ENCODE measurements at places on chromosomes 3 and 15.
A peak's percentile ranks its signal among the peaks of the same experiment; 100 is the strongest.

GRCh38 chr3:159640225-159640624 is 348.4 kb upstream of the IL12A start:
- no peaks in the 10 kb centered on the region for H3K36me3 ChIP-seq
- peaks cover 8% of the 10 kb centered on the region for H3K4me1 ChIP-seq
- H3K27ac ChIP-seq: no peak overlapping the region
- DNase-seq: no peak

- H3K27ac ChIP-seq: peak overlapping the region; percentile 4
- H3K27me3 ChIP-seq: no peaks in the 10 kb centered on the region
- DNase-seq: no peak
- peaks cover 21% of the 10 kb centered on the region for H3K4me1 ChIP-seq
- no peaks in the 10 kb centered on the region for H3K36me3 ChIP-seq
Measured at GRCh38 chr3:112629425-112629824, 11.5 kb downstream of the CCDC80 start.

DNA sequence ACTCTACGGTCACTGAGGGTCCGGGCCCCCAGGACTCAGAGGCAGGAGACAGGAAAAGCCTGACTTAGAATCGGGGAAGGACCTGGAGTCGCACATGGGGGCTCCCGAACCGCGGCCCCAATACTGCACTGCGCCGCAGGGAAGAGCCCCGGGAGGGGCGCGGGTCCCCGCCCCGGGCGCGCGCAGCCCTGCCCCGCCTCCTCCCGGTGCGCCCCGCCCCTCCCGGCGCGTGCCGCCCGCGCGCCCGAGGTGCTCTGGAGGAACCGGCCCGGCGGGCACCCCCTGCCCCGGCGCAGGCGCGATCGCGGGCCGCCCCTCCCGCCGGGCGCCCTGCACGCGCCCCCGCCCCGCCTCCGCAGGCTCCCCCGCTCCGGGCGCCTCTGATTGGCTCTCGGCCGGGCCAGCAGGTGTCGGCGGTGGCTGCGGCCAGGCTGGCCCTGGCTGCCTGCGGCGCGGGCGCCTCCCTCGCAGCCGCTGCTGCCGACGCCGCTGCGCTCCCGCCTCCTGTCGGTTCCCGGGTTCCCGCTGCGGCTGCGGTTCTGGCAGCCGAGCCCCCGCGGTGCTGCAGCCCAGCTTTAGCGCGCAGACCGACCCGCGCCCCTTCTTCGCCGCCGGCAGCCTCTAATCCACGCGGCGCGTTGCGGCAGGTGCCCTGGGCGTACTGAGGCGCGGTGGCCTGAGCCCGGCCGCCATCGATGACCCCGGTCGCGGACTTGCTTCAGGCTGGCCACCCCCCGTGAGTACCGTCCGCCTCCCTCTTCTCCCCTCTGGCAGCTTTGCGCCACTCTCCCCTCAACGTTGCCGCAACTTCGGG is at the start of gene MYRIP:
TSS of gene MYRIP (plus strand) at position 429 of the 814 bp plus-strand sequence. CDS start 91,208 bp downstream, outside the sequence.
- no peak for DNase-seq
- peaks cover 8% of the 10 kb centered on the region for H3K4me1 ChIP-seq
- no peak within 1 kb of the TSS for H3K4me3 ChIP-seq
- H3K27ac ChIP-seq: no peak within 1 kb of the TSS
- H3K27me3 ChIP-seq: peaks cover 49% of the 10 kb centered on the region

DNA sequence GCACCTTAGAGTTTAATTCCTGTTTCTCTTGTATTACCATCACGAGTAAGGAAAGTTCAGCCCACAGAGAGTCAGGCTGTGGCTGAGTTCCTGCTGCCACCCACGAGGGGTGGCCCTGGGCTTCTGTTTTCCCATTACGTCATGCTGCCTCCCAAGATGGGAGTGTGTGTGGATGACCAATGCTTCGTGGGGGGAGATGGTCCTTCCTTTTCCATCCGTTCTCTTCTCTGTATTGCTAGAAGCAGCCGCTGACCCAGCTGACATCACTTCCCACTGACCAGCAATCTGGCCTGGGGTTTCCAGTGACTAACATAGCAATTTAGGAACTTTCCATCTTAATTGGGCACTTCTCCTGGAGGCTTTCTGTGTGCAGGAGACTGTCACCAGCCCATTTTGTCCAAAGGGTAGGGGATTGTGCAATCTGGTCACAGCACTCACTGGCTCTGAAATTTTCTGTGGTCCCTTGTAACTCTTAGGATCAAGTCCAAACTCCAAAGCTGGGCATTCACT is 9.3 kb downstream of the IRAK2 start:
- DNase-seq: no peak
- H3K36me3 ChIP-seq: peaks cover 3% of the 10 kb centered on the region
- no peak overlapping the region for H3K4me3 ChIP-seq

- H3K4me3 ChIP-seq: no peak overlapping the region
- H3K36me3 ChIP-seq: no peaks in the 10 kb centered on the region
- no peak for DNase-seq
- H3K27ac ChIP-seq: no peak overlapping the region
- H3K27me3 ChIP-seq: peaks cover 24% of the 10 kb centered on the region
- H3K4me1 ChIP-seq: no peaks in the 10 kb centered on the region
Measured at GRCh38 chr15:68484696-68485400, 52.9 kb upstream of the ITGA11 start.

GRCh38 chr3:24378313-24378712 is 116.3 kb downstream of the THRB start:
- H3K27me3 ChIP-seq: no peaks in the 10 kb centered on the region
- H3K36me3 ChIP-seq: no peaks in the 10 kb centered on the region
- no peaks in the 10 kb centered on the region for H3K4me1 ChIP-seq
- H3K4me3 ChIP-seq: no peak overlapping the region

GRCh38 chr15:95284933-95285421 is 1045.5 kb upstream of the NR2F2 start:
- H3K27me3 ChIP-seq: no peaks in the 10 kb centered on the region
- no peaks in the 10 kb centered on the region for H3K36me3 ChIP-seq
- no peak for DNase-seq
- peaks cover 4% of the 10 kb centered on the region for H3K4me1 ChIP-seq
- no peak overlapping the region for H3K27ac ChIP-seq

- H3K36me3 ChIP-seq: no peaks in the 10 kb centered on the region
- H3K4me3 ChIP-seq: no peak overlapping the region
- H3K4me1 ChIP-seq: peaks cover 36% of the 10 kb centered on the region
Measured at GRCh38 chr3:194871143-194871863, 185.6 kb downstream of the FAM43A start.

GRCh38 chr15:52217186-52217585 is 26.0 kb upstream of the GNB5 start:
- no peaks in the 10 kb centered on the region for H3K4me1 ChIP-seq
- DNase-seq: peak; percentile 7
- H3K27ac ChIP-seq: no peak overlapping the region
- H3K27me3 ChIP-seq: no peaks in the 10 kb centered on the region
- H3K36me3 ChIP-seq: no peaks in the 10 kb centered on the region

- peaks cover 16% of the 10 kb centered on the region for H3K4me1 ChIP-seq
- no peaks in the 10 kb centered on the region for H3K36me3 ChIP-seq
Measured at GRCh38 chr3:177817751-177818150, 620.5 kb upstream of the TBL1XR1 start.

DNA sequence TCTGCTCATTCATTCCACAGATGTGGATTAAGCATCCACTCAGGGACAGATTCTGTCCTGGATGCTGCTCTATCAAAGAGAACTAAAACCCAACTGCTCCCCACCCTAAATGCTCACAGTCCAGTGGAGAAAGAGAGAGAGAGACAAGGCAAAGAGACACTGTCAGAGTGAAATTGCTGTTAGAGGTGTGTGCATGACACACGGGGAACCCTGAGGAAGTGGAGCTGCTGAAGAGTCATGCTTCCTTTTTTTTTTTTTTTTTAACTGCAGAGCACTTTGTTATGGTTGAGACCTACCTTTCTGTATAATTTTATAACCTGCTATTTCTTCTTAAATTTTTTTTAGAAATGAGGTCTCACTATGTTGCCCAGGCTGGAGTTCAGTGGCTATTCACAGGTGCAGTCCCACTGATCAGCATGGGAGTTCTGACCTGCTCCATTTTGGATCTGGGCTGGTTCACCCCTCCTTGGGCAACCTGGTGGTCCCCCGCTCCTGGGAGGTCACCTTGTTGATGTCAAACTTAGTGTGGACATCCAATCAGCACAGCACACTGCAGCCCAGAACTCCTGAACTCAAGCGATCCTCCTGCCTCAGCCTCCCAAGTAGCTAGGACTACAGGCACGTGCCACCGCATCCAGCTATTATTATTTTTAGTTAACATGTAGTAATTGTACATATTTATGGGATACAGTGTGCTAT is 18.2 kb upstream of the PSTPIP1 start:
- DNase-seq: no peak
- H3K27ac ChIP-seq: no peak overlapping the region
- no peaks in the 10 kb centered on the region for H3K27me3 ChIP-seq
- peaks cover 8% of the 10 kb centered on the region for H3K4me1 ChIP-seq
- no peaks in the 10 kb centered on the region for H3K36me3 ChIP-seq
- H3K4me3 ChIP-seq: no peak overlapping the region

- H3K36me3 ChIP-seq: no peaks in the 10 kb centered on the region
- H3K27ac ChIP-seq: no peak overlapping the region
- H3K27me3 ChIP-seq: peaks cover 12% of the 10 kb centered on the region
- no peaks in the 10 kb centered on the region for H3K4me1 ChIP-seq
- DNase-seq: no peak
Measured at GRCh38 chr15:80461356-80462095, 57.3 kb downstream of the ARNT2 start.

GRCh38 chr15:82750831-82751180 is 41.1 kb upstream of the AP3B2 start:
- peaks cover 17% of the 10 kb centered on the region for H3K36me3 ChIP-seq
- peaks cover 22% of the 10 kb centered on the region for H3K4me1 ChIP-seq
- H3K27ac ChIP-seq: peak overlapping the region; percentile 78
- H3K4me3 ChIP-seq: peak overlapping the region; percentile 76
- no peak for DNase-seq
- H3K27me3 ChIP-seq: no peaks in the 10 kb centered on the region

Measured in keratinocyte (primary cell).